ENCODE measurements at places on chromosomes 3 and 15. TPM values are rescaled to one million over a fixed set of nuclear protein-coding genes. Genes with fewer than 3 reads are reported as not detected.
A peak's percentile ranks its signal among the peaks of the same experiment; 100 is the strongest.

The SAMD7 gene
- total RNA-seq: not detected

The GOLGA6L7 gene
- not detected for total RNA-seq

The CELSR3 gene
- 0.91 TPM for total RNA-seq

The GMPS gene
- 30.0 TPM for total RNA-seq

- H3K4me3 ChIP-seq: no peak overlapping the region
- no peaks in the 10 kb centered on the region for H3K4me1 ChIP-seq
- DNase-seq: no peak
Observed at GRCh38 chr15:44527241-44527640, 9.7 kb upstream of the EIF3J start.

DNA sequence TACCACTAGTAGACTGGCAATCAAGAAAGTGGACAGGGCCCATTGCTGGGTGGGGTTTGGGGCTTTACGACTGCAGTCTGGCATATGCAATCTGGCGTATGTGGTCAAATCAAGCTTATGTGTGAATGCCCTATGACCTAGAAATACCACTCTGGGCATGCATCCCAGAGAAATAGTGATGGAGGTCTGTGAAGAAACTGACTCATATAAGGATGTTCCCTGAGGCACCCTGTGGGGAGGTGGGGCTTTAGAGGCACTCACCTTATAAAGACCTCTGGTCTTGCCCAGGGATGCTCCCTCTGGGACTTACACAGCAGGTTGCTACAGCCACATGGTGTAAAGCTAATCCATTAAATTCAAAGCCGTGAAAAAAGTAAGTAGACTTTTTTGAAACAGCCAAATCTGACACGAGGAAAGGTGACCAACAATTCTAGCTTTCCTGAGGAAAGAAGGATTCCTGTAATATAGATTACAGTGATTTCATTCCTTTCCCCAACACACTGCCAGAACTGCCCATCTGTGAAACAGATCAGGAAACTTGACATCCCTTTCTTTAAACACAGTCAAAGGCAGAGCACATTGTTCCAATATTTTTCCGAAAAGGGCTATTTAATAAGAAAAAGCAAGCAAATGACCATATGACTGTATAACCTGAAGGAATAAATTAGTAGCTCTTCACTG, 13.6 kb downstream of the RARRES1 start:
- H3K4me1 ChIP-seq: peaks cover 29% of the 10 kb centered on the region
- no peaks in the 10 kb centered on the region for H3K27me3 ChIP-seq
- no peak overlapping the region for H3K4me3 ChIP-seq
- DNase-seq: no peak
- H3K27ac ChIP-seq: no peak overlapping the region

DNA sequence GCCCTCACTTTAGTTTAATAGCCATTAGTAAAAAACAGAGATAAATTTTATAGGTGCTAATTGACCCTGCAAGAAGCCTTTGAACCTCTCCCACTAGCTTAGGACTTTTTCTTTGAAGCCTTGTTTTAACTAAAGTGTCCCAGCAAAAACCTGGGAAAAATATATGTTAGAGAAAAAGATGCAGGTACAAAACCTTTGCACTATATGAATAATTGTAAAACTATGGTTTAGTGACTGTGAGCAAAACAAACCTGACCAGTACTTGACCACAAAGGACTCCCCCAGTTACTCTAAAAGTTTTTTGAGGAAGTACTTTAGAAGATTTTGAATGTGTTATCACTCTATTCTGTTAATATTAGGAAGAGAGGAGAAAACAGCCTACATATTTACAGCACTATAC, 123.3 kb upstream of the TP63 start:
- no peak overlapping the region for H3K4me3 ChIP-seq
- no peak overlapping the region for H3K27ac ChIP-seq
- no peak for DNase-seq
- no peaks in the 10 kb centered on the region for H3K36me3 ChIP-seq
- no peaks in the 10 kb centered on the region for H3K4me1 ChIP-seq
- no peaks in the 10 kb centered on the region for H3K27me3 ChIP-seq

- no peak for DNase-seq
- H3K27me3 ChIP-seq: no peaks in the 10 kb centered on the region
- H3K4me3 ChIP-seq: no peak overlapping the region
- H3K27ac ChIP-seq: peak overlapping the region; percentile 6
- H3K4me1 ChIP-seq: peaks cover 34% of the 10 kb centered on the region
Observed at GRCh38 chr3:49966233-49966942, 26.4 kb downstream of the RBM6 start.

- H3K36me3 ChIP-seq: no peaks in the 10 kb centered on the region
- H3K27me3 ChIP-seq: no peaks in the 10 kb centered on the region
- DNase-seq: no peak
- H3K4me1 ChIP-seq: no peaks in the 10 kb centered on the region
- no peak overlapping the region for H3K27ac ChIP-seq
Observed at GRCh38 chr3:4038351-4038750, 239.1 kb downstream of the LRRN1 start.

DNA sequence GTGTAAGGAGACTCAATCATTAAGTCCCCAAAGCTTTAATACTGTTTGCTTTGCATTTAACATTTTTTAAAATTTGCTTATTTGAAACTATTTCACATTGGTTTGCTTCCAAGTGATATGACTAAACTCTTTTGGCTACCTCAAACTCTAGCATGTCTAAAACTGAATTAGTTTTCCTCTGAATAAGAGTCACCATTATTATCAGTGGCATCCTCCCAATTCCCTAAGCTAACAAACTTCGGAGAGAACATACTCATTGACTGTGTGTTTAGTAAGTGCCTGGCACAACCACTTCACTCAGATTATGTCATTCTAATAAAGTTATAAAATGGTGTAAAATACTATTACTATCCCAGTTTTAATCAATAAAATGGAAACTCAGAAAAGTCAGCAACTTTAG, 21.9 kb downstream of the ATOSA start:
- no peaks in the 10 kb centered on the region for H3K27me3 ChIP-seq
- H3K4me1 ChIP-seq: peaks cover 27% of the 10 kb centered on the region
- no peak for DNase-seq

DNA sequence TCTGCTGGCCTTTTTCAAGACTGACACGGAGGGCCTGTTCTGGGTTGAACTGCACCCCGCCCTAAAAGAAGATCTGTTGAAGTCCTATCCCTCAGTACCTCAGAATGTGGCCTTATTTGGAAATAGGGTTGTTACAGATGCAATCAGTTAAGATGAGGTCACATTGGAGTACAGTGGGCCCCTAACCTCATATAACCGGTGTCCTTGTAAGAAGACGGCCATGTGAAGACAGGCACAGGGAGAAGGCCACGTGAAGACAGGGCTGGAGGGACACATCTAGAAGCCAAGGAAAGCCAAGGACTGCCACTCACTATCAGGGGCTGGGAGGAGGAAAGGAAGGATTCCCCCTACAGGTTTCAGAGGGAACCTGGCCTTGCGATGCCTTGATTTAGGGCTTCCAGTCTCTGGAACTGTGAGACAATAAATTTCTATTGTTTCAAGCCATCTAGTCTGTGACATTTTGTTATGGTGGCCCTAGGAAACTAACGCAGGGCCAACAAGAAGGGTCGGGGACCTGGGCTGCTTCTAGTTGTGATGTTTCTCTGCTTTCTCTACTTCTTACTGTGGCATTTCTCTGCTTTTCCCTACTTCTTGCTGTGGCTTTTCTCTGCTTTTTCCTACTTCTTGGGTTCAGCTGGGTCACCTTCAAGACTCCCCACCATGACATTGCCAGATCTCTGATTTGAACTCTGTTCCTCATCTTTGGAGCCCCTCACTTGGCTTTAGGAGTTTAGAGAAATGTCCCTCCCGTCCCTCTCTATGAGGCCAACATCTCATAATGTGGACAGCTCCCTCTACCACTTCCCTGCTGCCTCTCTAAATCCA, 4.8 kb upstream of the CCDC174 start:
- no peaks in the 10 kb centered on the region for H3K36me3 ChIP-seq
- H3K27ac ChIP-seq: no peak overlapping the region
- H3K4me3 ChIP-seq: no peak overlapping the region
- DNase-seq: no peak
- H3K4me1 ChIP-seq: no peaks in the 10 kb centered on the region
